Renal cortex interstitium (tissue), 15 donors: ENCODE measurements at places on chromosomes 5 and 9.

- DNase-seq, result no peak
These were observed 37.2 kb downstream of the TRIM36 start for GRCh38 chr5:115132465-115132864.

- DNase-seq, result no peak
These were observed 10.2 kb upstream of the ANKH start for GRCh38 chr5:14881826-14882225.

DNA sequence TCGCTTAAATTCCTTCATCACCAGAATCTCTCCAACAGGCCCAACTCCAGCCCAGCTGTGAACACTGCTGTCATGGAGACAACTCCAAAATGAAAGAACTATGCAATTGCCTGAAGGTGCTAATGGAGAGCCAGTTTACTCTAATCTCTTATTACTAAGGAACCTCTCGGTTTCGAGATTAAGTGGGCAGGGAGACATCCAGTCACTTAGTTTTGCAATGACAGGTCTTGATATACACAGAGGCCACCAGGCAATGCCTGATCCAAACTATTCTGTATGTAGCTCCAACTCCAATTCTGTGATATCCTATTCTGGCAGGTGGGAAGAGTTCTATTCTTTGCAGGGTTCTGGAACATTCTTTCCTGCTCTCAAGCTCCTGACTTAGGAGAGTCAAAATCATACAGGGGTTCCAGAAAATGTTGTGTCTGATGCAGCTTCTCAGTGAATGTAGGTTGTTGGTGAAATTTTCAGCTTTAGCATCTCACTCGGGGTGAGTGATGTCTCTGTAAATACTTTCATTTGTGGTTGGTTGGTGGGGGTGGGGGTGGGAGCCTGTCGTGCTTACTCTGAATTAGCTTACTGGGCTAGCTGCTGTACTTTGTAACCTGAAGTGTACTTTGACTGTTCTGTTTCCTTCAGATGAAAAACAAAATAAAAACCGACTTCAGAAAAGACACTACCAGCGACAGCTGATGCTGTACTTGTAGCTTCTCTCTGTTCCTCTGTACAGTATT lies 170.9 kb downstream of the PALM2AKAP2 start:
- DNase-seq, result no peak

DNA sequence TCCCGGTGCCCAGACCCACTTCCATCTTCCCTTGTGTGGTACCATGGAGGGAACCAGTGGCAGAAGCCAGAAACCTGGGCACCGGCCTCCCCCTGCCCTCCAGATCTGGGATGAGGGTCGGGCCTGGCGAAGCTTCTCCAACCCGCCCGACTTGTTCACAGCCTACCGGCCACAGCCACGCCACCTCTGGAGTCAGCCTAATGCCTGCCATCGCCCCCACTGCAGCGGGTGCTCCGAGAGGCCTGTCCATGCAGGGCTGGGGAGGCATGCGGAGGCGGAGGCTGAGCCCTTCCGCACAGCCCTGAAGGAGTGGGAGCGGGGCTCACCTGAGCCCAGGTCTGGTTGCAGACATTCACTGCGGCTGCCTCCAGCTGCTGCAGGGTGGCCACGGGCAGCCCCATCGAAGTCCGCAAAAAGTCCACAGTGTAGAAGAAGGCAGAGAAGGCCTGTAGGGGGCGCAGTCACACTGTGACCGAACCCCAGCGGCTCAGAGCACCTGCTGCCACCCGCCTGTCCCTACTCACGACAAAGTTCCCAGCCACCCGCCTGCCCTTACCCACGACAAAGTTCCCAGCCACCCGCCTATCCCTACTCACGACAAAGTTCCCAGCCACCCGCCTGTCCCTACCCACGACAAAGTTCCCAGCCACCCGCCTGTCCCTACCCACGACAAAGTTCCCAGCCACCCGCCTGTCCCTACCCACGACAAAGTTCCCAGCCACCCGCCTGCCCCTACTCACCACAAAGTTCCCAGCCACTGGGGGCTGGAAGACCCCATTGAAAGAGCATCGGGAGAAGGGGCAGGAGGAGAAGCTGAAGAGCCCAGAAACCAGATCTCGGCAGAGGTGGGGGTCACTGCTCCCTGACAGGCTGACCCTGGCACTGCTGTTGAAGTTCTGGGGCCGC lies 3.8 kb upstream of the NPDC1 start:
- no peak for DNase-seq

- DNase-seq, result no peak
These were observed 7.5 kb upstream of the PLCXD3 start for GRCh38 chr5:41517909-41518308.

- no peak for DNase-seq
These were observed 6.5 kb downstream of the HIGD2A start for GRCh38 chr5:176394881-176395675.

GRCh38 chr5:137372773-137373160 lies 126.4 kb downstream of the SPOCK1 start:
- no peak for DNase-seq

DNA sequence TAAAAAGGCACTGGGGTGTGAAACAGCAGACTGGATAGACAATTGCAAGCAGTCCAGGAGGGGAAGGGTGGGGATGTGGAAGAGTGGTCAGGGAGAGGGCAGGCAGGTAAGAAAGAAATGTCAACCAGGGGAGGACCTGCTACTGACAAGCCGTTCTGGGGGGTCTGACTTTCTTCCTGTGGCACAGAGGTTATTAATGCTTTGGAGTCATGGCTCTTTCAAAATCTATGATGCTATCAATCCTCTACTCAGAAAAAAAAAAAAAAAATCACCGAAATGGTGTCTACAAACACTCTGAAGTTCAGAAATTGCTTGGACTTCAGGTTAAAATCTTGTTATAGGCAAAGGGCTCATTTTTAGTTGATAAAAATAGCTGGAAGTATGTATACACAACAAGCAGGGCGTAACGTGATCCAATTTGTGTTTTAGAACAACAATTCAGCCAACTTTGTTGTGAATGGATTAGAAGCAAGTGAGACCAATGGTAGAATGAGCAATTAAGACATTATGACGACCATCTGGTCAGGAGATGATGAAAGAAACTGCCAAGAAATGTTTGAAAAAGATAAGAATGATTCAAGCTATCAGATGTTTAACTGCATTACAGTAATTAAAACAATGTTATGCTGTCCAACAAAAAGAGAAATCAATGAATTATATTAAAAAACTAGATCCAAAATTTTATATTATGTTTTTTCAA lies 255.2 kb downstream of the DEPDC1B start:
- DNase-seq, result no peak

- no peak for DNase-seq
These were observed 648.5 kb downstream of the MTRR start for GRCh38 chr5:8517456-8517855.
